ENCODE measurements at places on chromosomes 11 and 22. TPM values are rescaled to one million over a fixed set of nuclear protein-coding genes. Genes with fewer than 3 reads are reported as not detected.

Gene ALDH3B2
- not detected for total RNA-seq

Gene CHCHD10
- 104 TPM for total RNA-seq

Gene ACTN3
- total RNA-seq: 3.0 TPM

Gene CCDC81
- 0.41 TPM for total RNA-seq

Gene EI24
- 17.0 TPM for total RNA-seq

Gene TXN2
- total RNA-seq: 87.9 TPM

Gene GSTT2B
- total RNA-seq: 0.41 TPM

Gene ZMAT5
- total RNA-seq: 29.7 TPM

Gene POU2AF2
- not detected for total RNA-seq

Gene JAML
- total RNA-seq: 74.0 TPM

Gene DEFB131B
- total RNA-seq: not detected

Gene MDK
- total RNA-seq: 8.5 TPM

Gene FAM111A
- 80.2 TPM for total RNA-seq

Gene RASL10A
- 0.58 TPM for total RNA-seq

Gene TST
- total RNA-seq: 8.2 TPM

Gene XPNPEP3
- 15.7 TPM for total RNA-seq

Gene OR8B3
- total RNA-seq: not detected
